ENCODE measurements at places on chromosomes 16 and 17.
A peak's percentile ranks its signal among the peaks of the same experiment; 100 is the strongest.

DNA sequence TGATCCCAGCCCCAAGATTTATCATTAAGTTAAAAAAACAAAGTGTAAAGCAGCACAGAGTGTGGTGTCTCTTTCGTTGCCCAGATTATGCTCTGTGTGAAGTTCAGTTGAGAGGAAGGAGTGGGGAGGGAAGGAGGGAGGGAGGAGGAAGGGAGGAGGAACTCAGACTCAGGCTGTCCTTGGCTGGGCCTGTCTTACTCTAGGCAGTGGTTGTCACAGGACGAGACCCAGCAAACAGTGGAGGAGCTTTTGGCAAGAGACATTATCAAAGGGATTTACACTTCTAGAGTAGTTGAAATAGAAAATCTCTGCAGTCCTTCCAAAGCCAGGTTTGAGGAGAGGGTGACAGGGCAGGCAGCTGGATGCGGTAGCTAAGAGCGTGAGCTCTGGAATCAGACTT lies 27.8 kb downstream of the KNOP1 start:
- DNase-seq, result no peak

DNA sequence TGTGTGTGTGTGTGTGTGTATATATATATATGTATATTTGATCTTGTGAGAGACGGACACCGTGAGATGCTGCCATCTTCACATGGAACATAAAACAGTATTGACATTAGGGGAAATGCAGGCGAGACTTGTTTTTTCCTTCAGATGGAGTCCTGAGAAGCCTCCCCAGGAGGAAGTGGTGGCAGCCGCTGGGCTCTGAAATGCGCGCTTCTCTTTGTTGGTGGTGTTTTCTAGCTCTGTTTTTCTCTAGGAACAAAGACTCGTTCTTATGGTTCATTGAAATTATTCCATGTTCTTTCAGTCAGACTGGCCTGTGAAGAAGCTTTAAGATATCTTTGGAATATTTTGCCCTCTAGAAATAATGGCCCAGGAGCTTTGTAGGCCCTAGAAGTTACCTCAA lies 32.9 kb downstream of the SNX29 start:
- DNase-seq, result no peak

DNA sequence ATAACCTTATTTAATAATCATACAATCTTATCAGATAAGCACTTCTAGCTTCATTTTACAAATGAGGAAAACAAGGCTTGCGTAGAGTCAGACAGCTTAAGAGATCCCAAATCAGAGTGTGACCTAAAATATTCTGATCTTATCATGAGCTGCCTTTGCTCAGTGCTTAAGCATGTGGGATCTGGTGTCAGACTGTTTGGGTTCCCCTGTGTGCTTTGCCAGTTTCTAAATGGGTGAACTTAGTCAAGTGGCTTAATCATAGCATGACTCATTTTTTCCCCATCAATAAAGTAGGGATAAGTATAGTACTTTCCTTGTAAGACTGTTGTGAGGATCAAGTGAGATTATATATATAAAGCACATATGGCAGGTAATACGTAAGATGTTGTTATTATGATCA lies 612.6 kb upstream of the C16orf82 start:
- DNase-seq, result no peak

GRCh38 chr17:39270923-39271322 lies 45.2 kb upstream of the STAC2 start:
- DNase-seq, result no peak

DNA sequence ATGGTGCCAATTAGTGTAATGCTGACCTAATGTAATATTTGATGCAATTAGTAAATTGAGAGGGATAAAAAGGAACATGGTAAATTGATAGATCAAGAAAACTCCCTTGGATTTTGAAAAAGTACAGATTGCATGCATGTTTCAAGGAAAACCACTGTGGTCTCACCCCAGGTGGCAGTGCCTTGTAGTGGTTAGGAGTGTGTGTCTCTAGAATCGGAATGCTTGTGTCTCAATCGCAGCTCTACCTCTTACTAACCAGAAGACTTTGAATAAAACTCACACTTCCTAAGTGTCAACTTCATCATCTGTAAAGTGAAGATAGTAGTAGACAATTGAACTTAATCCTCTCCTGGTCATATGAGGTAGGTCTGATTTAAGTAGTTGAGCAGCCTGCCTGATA lies 128.9 kb upstream of the GOT2 start:
- DNase-seq, result no peak

DNA sequence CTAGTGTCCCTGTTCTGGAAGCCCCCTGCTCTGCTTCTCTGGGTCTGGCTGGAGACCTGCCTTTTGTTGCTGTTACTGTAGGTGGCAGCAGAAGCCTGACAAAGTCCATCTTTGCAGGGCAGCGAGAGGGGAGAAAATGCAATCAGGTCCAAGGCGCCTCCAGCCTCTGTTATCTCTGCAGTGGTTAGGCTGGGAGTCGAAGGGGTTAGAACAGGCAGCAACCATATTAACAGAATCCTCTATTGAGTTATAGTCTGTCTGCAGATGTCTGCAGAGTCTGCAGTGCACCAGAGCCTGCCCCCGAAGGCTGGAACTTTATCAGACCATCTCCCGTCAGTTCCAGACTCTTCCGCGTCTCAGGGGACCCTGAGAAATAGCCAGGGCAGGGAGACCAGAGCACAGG lies 404.9 kb upstream of the EEF2KMT start:
- no peak for DNase-seq

GRCh38 chr16:23506606-23506994 lies 3.7 kb downstream of the GGA2 start:
- DNase-seq, result no peak

GRCh38 chr17:72365857-72366414 lies 245.1 kb downstream of the SOX9 start:
- no peak for DNase-seq

- no peak for DNase-seq
Observed at GRCh38 chr17:15262291-15263205, 2.6 kb downstream of the PMP22 start.

- peak; percentile 36 for DNase-seq
Observed at GRCh38 chr17:17757391-17757791, 76.1 kb downstream of the RAI1 start.

- no peak for DNase-seq
Observed at GRCh38 chr16:83771306-83771942, 36.4 kb upstream of the HSBP1 start.

GRCh38 chr17:4010754-4011153 lies 46.5 kb upstream of the ATP2A3 start:
- DNase-seq, result no peak

GRCh38 chr16:77843405-77843804 lies 55.0 kb downstream of the VAT1L start:
- DNase-seq, result no peak

- DNase-seq, result no peak
Observed at GRCh38 chr17:66994930-66995535, 30.5 kb downstream of the CACNG4 start.

DNA sequence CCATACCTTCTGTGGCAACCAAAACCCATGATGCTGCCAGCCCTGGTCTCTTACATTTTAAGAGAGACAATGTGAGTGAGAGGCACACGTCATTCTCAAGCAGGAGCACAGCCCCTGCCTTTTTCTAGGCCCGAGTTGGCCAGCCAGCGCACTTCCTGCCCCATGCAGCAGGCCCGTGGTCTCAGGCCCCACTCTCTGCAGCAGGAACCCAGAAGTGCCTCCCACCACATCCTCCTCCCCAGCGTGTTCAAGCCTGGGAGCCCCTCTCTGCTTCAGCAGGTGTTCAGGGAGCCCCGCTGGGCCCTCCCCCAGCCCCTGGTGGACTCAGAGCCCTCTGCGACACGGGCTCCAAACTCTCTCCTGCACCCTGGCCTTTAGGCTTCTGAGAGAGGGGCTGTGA lies 30.5 kb downstream of the ITGAE start:
- DNase-seq, result no peak

DNA sequence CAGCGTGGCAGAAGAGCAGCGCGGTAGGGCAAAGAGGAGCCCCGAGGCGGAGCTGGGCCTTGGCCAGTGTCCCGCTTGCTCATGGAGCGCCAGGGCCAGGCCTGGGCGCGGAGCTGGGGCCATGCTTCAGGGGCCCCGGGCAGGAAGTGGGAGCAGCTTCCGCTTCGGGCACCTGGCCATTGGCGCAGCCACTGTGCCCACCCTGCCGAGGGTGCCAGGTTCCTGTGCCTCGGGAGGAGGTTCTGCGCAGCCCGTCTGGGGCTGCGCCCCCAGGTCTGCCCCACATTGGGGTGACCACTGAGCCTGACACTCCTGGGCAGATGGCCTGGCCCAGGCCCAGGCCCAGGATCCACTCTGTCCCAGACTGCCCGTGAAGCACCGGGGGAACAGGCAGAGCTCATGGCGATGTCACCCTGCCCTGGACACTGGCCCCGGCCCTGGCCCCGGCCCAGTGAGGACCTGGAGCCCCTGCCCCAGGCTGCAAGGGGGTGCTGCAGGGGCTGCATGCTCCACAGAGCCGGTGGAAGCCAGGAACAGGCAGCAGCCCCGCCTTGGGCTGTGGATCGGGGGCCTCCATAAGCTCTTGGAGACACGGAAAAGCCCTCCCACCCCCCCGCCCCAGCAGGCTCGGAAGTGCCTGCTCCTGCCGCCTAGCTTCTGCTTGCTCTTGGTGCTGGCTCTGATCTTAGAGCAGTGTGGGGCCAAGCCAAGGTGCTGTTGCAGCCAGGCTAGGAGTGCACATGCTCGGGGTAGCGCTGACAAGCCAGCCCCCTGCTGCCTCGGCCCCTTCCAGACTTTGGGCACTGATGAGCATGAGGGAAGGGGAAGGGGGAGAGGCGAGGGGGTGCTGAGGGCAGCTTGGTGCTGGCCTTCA lies 35.9 kb upstream of the FOXJ1 start:
- DNase-seq, result no peak

- DNase-seq, result no peak
Observed at GRCh38 chr17:80220736-80221215, 549 bp downstream of the SLC26A11 start.

- peak; percentile 11 for DNase-seq
Observed at GRCh38 chr17:32971171-32971570, 20.5 kb upstream of the SPACA3 start.

DNA sequence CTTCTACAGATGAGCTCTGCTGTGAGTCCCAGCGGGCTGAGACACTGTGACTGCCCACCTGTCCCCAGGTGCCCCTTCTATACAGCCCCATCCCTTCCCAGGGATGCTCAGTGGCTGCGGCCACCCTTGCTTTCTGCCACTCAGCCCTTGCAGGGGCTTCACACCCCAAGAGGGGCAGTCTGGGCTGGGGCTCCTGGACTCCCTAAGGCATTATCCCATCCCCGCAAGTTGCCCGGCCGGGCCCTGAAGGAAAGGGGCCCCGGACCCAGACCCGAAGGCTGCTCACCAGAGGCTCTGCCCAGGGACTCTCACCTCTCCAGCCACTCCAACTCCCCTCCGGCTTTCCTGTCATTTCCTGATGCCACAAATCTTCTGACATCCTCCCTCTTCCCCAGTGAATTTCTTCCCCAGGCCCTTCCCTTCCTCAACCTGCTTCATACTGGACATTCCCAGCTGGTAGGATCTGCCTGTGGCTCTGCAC lies 88.5 kb upstream of the TOB1 start:
- no peak for DNase-seq

DNA sequence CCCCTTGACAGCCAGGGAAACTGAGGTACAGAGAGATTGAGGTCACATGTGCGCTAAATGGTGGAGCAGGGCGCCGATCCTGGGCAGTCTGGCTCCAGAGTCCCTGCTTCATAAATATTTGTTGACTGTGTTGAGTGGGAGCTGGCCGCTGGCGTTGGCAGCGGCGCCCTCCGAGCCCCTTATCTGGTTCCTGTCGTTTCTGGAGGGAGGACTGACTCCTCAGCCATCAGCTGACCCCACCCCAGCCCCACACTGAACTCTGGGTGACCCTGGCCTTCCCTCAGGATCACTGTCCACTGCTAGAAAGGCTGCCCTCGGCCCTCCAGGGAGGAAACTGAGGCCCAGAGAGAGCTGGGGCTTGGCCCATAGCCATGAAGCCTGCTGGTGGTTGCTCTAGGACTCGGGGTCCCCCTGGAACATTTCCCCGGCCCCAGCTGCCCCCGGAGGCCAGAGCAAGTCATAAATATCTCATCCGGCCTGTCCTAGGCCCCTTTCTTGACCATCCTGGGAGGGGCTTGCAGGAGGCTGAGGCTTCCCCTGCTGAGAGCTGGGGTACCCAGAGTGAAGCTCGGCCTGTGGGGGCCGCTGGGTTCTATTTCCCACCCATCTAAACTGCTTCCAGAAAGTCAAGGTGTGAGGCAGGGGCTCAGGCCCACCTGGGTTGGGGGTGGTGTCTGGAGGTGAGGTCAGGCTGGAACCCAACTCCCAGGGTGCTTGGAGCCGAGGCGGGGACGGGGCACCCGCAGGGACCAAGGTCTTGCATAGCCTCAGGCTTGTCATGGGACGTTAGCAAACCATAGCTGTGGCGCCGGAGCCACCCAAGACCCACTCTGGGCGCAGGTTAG lies 51.7 kb upstream of the GSE1 start:
- DNase-seq, result no peak

GRCh38 chr16:11546608-11547061 lies 40.1 kb downstream of the LITAF start:
- DNase-seq, result no peak

DNA sequence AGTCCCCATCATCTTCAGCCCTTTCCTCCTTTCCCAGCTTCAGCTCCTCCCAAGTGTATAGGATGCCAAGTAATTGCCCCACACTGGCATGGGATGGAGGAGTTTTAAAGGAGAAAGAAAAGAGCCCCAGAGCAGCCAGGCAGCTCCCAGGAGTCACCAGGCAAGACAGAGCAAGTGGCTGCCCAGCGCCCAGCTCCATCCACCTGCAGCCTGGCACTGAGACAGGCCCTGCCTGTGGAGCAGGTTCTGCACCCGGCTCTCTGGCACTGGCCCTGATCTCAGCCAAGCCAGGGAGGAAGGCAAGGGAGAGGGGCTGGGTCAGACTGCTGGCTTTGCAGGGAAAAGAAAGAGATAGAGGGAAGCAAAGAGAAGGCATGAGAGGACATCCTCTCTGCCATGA lies 21.7 kb downstream of the FOXN1 start:
- DNase-seq, result no peak

- no peak for DNase-seq
Observed at GRCh38 chr16:4193920-4194319, 48.0 kb downstream of the SRL start.

DNA sequence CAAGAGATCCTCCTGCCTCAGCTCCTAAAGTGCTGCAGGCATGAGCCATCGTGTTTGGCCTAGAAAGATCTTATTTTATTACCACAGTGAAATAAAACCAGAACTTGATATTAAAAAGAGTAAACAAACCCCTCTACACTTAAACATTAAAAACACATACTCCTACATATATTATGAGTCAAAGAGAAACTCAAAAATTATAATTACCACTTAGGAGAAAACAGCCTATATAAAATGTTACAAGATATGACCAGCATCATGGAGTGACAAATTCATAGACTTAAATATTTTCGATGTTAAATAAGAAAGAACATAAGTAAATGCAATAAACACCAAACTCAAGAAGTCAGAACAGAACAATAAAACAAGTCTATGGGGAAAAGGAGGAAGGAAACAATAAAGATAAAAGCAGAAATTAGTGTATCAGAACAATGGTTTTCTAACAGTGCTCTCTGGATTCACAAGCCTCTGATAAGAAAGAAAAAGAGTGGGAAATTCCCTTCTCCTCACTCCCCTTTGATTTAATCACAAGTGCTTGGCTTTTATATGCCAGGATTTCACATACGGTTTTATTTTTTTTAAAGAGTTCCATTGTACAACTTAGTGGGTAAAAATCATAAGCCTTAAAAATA lies 23.0 kb downstream of the SKAP1 start:
- no peak for DNase-seq

All from stimulated activated CD4-positive, alpha-beta T cell treated with anti-CD3 and anti-CD28 coated beads, Interleukin-2, amount 100 ng/mL, for 24 hours (primary cell).